Islet precursor cell (in vitro differentiated cells): ENCODE measurements at places on chromosomes 2 and 18.

GRCh38 chr18:26383454-26384270, 157.4 kb downstream of the TAF4B start:
- no peak for DNase-seq

DNA sequence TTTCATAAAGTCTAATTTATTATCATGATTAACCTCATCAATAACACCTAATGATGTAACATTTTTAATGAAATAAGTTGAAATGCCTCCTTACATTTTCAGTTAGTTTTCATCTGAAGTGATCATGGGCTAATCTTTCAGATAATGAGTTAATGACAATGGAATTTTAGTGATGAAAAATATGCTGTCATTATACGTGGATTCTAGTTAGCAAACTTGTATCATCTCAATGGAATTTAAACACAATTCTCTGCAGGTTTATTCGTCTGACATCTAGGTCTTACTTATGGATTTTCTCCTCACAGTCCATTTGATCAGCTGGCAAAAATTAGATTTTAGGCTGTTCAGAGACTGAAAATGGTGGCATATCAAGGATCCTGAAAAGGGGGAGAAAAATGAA, 885.0 kb downstream of the SLC4A3 start:
- DNase-seq: no peak

- peak; percentile 97 for DNase-seq
Measured at GRCh38 chr2:127086990-127087790, 19.8 kb downstream of the BIN1 start.

DNA sequence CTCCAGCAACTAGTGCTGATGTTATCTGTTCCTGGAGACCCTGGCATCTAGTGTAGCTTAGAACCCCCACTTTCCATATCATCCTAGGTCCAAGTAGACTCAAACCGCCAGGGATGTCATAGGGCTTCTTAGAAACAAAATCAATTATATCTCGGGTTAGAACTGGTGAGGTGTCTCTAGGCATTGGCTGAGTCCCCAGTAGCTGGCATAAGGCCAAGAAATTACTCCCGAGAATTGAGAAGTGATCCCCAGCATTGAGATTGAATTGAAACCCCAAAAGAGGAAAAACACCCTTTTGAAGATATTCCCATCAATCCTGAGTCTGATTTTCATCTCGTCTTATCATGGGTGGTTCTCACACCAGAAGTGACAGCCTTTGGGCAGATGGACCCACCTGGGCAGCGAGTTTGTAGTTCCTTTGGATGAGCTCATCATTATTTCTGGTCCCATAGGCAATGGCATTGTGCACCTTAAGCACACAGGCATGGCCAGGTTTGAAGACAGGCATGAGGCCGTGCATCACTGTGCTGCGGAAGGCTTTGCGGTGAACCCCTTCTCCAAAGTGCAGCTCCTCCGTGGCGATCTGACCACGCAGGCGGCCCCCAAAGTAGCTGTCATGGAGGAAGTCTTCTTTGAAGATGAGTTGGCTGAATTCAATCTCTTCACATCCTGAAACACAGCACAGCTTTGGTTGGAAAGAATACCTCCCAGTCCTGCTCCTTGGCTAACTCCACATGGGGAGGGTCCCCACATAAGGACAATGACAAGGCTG, 112.2 kb downstream of the ALPK2 start:
- peak; percentile 38 for DNase-seq

GRCh38 chr2:210503001-210503623, 26.6 kb upstream of the LANCL1 start:
- peak; percentile 54 for DNase-seq
